ENCODE measurements at places on chromosomes 6 and 20.

GRCh38 chr6:36915599-36915998 lies 29.8 kb downstream of the C6orf89 start:
- no peak for DNase-seq

GRCh38 chr6:142359271-142359960 lies 57.6 kb downstream of the ADGRG6 start:
- no peak for DNase-seq

DNA sequence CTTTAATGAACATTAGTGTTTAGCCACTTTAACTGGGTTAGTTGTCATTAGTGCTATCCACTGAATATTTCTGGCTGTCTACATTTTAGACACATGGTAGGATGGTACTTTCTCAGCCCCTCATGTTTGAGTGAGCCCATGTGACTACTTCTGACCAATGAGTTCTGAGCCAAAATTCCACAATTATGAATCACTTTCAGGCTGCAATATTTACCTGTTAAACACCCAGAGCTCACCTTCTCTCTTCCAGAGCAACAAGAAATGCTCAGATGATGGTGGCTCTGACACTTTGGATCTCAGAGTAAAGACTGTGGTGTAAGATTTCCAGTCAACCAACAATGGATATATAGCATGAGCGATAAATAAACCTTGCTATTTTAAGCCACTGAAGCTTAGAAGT lies 24.8 kb downstream of the SPACA1 start:
- DNase-seq = no peak

DNA sequence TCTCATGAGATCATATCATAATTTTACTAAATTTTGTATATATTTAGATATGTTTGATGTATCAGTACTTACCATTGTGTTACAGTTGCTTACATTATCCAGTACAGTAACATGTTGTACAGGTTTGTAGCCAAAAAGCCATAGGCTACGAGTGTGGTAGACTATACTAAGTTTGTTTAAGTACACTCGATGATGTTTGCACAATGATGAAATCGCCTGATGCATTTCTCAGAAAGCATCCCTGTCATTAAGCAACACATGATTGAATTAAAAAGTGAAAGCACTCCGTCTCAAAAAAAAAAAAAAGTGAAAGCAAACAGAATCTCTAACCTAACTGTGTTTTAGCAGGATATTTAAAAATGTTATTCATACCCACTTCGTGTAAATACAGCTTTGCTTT lies 104.9 kb upstream of the TFAP2D start:
- no peak for DNase-seq
